ENCODE measurements at places on chromosomes 7 and 10. TPM values are rescaled to one million over a fixed set of nuclear protein-coding genes. Genes with fewer than 3 reads are reported as not detected.

GRCh38 chr10:29408847-29409240 lies 120.0 kb downstream of the LYZL1 start:
- H3K4me3 ChIP-seq, result no peak overlapping the region
- no peak overlapping the region for H3K27ac ChIP-seq
- no peaks in the 10 kb centered on the region for H3K4me1 ChIP-seq
- peaks cover 41% of the 10 kb centered on the region for H3K36me3 ChIP-seq

DNA sequence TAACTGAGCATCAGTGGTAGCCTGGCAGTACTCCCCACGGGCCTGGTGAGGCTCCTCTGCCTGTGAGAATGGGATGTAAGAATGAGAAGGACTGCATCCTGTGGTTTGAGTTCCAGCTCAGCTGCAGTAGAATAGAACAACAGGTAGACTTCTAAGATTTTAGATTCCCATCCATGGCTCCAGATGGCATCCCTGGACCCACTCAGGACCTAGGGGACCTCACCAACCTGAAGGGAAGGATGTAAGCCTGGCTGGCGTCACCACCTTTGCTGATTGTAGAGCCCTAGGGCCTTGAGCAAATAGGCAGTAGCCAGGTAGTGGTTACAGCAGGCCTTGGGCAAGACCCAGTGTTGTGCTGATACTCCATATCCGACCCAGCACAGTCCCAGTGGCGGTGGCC lies 9.6 kb upstream of the AOC1 start:
- H3K27ac ChIP-seq, result no peak overlapping the region
- no peak overlapping the region for H3K4me3 ChIP-seq
- H3K27me3 ChIP-seq, result no peaks in the 10 kb centered on the region
- no peak for DNase-seq
- no peaks in the 10 kb centered on the region for H3K4me1 ChIP-seq

- no peaks in the 10 kb centered on the region for H3K36me3 ChIP-seq
- H3K27me3 ChIP-seq, result no peaks in the 10 kb centered on the region
Measured at GRCh38 chr10:98285416-98285815, 17.4 kb upstream of the LOXL4 start.

TUBB8 gene
- total RNA-seq, result 2.4 TPM

Data from WTC11 (cell line).